ENCODE measurements at places on chromosomes 5 and 9.
A peak's percentile ranks its signal among the peaks of the same experiment; 100 is the strongest.

GRCh38 chr5:108324886-108325285 is 57.0 kb downstream of the FBXL17 start:
- DNase-seq = no peak

DNA sequence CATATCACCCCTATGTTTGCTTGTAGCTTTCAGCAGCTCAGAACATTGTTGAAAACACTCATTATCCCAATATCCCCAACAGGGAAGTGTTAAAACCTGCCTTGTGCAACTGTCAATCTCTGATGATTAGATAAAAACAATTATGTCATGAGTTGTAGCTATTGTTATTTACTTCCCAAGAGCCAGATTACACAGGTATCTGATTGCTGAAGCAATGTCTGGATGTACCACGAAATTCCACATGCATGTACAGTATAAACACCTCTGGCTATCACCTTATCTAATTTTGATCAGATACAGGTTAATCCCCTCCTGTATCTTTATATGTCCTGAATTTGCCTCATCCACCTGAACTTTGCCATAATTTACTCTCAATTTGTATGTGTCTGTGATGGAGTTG is 38.7 kb downstream of the TMC1 start:
- no peak for DNase-seq

- DNase-seq = peak; percentile 67
Measured at GRCh38 chr9:127968700-127969383, 11.9 kb downstream of the EEIG1 start.

GRCh38 chr9:89637787-89638186 is 33.0 kb downstream of the GADD45G start:
- DNase-seq = no peak

DNA sequence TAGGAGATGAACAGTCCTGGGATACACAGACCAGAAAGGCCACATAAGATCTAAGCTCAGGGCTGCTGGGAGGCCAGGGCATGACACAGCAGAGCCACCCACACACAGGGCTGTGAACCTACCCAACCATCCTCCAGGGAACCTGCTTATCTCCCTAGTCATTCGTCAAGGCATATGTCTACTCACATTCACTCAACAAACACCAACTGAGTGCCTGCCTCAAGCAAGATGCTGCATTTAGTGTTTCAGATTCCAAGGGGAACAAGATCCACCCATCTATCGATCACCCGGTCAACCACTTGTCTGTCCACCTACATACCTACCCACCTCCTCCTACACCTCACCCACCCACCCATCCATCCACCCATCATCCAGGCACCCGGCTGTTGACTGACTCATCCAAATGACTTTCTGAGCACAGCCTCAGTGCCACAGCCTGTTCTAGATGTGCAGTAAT is 1.9 kb downstream of the DPM2 start:
- DNase-seq = no peak
